ENCODE measurements at places on chromosomes 7 and 10.

GRCh38 chr7:101884671-101885596 is 67.5 kb downstream of the CUX1 start:
- no peak for DNase-seq

GRCh38 chr10:95646160-95646559 is 10.4 kb downstream of the ALDH18A1 start:
- DNase-seq: no peak

- DNase-seq: no peak
These were observed 85.9 kb downstream of the CDH23 start for GRCh38 chr10:71482620-71483019.

DNA sequence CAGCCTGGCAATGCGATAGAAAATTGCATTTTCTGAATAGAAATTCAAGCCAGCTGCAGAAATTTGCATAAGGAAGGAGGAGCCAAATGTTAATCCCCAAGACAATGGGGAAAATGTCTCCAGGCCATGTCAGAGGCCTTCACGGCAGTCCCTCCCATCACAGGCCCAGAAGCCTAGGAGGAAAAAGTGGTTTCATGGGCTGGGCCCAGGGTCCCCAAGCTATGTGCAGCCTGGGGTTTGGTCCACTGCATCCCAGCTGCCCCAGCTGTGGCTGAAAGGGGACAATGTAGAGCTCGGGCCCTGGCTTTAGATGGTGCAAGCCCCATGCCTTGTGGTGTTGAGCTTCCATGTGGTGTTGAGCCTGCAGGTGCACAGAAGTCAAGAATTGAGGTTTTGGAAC is 10.0 kb upstream of the GARIN1A start:
- no peak for DNase-seq
